ENCODE measurements at places on chromosomes 7 and 10. TPM values are rescaled to one million over a fixed set of nuclear protein-coding genes. Genes with fewer than 3 reads are reported as not detected.

DNA sequence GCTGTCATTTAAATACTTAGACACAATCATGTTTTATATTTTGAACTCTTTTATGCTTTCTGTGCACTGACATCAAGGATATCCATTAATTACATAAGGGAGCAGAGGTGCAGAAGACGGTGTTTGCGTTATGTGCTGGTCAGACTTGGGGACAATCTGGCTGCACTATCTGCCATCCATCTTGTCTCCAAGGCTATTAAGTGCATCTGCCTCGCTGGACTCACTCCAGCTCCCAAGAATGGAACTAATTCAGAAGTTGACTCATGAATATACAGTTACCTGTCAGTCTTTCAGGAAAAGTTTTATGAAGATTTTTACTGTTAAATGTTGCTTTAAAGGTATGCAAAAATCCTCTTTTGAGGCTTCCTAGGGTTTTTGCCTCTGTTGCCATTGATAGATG is 391.0 kb downstream of the SUGCT start:
- no peak for DNase-seq

DNA sequence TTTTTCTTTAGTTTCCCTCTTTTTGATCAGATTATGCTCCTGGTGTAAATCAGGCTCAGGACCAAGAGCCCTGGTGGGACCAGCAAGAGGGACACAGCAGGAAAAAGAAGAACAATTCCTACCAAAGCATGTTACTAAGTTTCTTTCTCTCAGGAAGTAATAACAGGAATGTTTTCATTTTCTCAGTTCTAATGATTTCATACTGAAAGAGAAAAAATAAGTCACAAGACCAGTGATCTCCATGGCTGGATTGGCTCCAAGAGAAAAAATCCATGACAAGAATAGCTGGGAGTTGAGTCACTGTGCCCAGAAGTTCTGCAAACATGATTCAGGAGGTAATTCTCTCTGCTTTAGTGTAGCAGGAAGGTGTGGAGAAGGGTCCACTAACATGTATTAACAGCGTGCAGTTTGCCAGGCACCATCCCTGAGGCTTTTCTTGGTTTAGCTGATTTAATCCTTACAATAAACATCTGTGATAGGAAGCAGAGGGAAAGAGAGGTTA is 23.8 kb upstream of the IFIT2 start:
- peak; percentile 62 for DNase-seq

DNA sequence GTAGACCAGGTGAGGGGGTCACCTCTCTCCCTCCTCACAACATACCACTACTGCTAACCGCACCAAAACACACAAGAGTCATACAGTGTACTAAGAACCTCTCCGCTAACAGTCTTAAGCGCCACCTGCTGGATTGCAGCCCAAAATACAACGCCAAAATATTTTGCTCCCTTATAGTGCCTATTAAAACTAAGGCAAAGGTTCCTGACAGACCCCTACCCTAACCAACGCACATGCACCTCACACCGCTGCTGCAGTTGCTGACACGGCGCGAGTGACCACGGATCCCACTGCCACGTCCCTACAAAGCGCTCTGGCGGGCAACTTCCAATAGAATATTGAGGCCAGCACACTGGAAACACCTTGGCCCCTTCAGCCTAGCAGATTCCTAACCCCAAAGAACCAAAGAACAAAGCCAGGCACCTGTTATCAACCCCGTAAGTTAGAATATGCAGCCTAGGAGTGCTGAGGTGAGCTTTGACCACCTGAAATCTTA is 563.6 kb upstream of the SEMA3D start:
- DNase-seq = peak; percentile 72

- DNase-seq = no peak
Observed at GRCh38 chr7:29163854-29164253, 17.5 kb upstream of the CPVL start.

GRCh38 chr7:70771451-70771850 is 360.5 kb upstream of the GALNT17 start:
- DNase-seq = no peak

DNA sequence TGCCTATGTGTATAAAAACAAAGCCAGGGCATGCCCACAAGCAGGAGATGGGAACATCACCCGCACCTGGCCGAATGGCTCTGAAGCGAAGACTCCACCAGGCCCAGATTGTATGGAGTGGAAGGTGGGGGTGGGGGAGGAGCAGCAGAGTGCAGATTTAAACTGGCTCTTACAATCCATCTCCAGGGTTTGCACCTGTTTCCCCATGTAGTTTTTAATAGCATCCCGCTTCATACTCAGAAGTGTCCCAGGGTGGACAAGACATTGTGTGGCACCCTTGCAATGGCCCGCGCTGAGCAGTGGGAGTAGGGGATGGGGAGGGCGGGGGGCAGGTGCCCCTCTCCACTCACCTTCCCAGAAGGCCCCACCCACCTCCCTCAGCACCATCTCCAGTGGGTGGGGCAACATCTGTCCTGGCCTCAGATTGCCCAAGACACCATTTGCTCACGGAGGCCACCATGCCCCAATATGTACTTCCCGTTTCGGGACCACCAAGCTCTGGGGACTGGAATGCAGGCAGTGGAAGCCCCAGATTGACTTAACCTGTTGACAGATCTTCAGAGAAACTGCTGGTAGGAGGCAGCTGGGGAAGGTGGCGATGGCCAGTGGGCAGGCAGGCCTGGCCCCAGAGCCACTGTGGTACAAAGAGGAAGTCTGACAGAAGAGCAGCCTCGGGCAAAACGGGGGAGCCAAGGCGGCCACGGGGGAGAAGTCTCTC is 23.0 kb downstream of the VSIR start:
- no peak for DNase-seq

GRCh38 chr10:86651631-86652331 is 2.6 kb upstream of the OPN4 start:
- DNase-seq = no peak

DNA sequence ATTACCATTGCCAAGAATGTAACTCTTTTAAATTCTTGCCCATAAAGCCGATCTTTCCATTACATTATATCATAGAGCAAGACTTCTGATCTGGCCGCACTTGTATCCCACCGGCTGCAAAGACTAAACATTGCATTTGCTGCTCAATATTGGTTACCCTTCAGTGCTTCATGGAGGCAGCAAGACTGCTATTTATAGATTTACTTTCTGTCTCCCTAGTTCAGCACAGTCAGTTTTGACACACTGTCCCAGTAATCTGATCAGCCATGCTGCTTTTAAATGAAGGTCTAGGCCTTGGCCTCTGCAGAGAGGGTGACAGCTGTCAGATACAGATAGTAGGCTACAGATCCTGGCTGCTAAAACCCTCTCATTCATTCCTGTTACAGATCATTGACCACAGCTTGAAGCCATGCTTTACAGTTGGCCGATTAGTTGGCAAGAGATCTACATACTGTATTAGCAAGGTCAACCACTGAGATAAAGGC is 562.6 kb upstream of the GALNT17 start:
- DNase-seq = no peak

DNA sequence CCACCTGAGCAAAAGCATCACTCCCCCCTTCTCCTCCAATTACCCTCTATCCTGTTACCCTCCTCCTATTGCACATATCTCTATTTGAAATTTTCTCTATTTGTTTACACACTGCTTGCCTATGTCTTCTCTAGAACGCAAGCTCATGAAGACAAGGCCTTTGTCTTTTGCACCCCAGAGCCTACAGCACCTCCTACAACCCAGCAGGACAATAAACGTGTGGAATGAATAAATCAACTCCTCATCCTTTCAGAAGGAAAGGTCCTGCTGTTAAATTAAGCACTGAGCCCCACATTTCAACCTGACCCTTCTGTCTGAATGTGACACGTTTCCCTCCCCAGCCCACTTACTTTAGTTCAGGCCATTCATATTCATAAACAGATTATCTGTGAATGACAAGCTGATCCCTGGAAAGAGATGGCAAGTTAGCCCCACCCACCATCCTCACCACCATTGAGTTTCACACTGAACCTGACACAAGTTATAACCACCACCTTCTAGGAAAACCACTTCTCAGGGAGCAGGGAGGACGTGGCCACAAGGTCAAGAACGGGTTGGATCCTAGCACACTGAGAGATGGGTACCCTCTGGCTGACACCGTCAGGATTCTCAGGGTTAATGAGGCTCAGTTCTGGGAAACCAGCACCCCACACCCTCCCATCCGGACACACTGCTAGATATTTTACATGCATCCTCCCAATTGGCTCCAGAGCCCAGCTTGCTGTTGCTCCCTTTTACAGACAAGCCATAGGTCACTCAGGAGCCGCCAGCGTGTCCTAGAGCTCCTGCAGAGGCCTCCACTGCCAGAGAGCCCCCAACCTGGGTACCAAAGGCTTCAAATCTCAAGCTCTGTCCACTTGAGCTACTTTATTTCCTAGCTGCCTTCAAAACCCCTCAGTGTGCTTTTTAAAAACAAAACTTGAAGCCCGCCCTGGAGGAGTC is 934 bp downstream of the PRTFDC1 start:
- DNase-seq = peak; percentile 80

DNA sequence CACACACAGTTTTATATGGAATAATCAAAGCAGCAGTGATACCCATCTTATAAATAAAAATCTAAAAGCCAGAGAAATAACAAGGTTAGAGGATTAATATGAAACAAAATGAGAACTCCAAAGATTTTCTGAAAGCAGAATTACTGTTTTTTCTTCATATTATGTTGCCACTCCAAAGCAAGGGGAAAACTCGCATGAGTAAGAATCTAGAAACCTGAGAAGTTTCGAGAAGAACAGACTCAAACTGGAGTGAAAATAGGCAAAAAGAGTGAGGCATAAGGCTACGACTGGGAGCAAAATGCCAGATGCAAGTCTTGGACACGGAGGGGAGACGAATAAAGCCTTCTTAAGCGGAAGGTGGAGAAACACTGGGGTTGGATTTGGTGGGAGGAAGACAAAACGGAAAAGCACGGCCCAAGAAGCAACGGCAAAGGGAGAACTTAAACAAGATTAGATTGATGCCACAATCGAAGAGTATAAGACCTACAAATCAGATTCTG is 923 bp downstream of the TNPO3 start:
- DNase-seq = peak; percentile 25

GRCh38 chr7:138374119-138374693 is 85.9 kb upstream of the TRIM24 start:
- DNase-seq = no peak

GRCh38 chr7:26105236-26105635 is 46.8 kb upstream of the NFE2L3 start:
- no peak for DNase-seq

DNA sequence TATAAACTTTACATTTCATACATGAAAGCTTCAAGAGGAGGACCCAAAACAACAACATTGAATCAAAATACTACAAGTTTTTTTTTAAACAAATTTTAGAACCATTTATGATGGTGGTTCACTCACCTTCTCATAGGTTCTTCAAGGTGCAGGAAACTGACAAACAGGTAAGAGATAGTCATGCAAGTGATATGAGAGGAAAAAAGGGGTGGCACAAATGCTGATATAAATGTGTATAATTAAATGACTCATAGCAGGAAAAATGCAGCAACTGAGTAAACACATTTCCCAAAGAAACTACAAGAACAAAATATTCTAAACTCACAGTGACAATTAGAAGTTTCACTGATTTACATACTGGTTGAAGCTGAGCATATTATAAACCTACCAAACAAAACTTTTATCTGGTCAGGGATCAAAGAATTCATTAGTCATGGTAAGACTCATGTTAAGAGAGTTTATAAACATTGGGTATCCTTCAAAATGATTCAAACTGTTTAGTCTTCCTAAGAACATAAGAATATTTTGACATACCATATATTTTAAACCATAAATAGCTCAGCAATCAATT is 14.1 kb downstream of the ZWINT start:
- no peak for DNase-seq

DNA sequence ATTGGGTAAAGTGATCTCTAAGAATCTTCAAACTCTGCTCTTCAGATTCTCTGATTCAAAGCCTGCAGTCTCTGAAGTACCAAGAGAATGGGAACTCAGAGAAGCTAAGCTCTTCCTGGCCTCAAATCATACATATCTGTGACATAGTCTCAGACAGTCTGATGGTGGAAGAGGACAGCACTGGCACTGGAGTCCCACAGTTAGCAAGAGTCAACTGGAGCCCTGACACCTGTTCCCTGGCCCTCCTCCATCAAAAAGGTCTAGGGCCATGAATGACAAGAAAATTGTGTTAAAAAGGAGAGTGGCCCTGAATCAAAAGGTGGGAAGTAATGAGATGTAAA is 37.7 kb downstream of the PRSS2 start:
- DNase-seq = no peak

The KIF5B gene
- 135 TPM for total RNA-seq

The DNAH11 gene
- total RNA-seq = 0.54 TPM

The ASZ1 gene
- not detected for total RNA-seq

The STOX1 gene
- 2.4 TPM for total RNA-seq

The SFTPD gene
- total RNA-seq = not detected

The ACADSB gene
- total RNA-seq = 27.8 TPM

All from A673 (cell line).